ENCODE measurements at places on chromosomes 3 and 15. TPM values are rescaled to one million over a fixed set of nuclear protein-coding genes. Genes with fewer than 3 reads are reported as not detected.

The STAC gene
- total RNA-seq = 32.6 TPM

The ABI3BP gene
- 88.9 TPM for total RNA-seq

The IL5RA gene
- 0.31 TPM for total RNA-seq

The EIF4G1 gene
- 209 TPM for total RNA-seq

The RASL12 gene
- total RNA-seq = 32.8 TPM

The RETNLB gene
- not detected for total RNA-seq

The ACKR2 gene
- 2.2 TPM for total RNA-seq

The TFDP2 gene
- total RNA-seq = 256 TPM

The PATL2 gene
- total RNA-seq = 0.51 TPM

The HHATL gene
- total RNA-seq = 51.8 TPM

The XCR1 gene
- not detected for total RNA-seq

The CHRNB4 gene
- total RNA-seq = 1.1 TPM

The KBTBD12 gene
- total RNA-seq = 38.2 TPM

The ATP13A5 gene
- 0.31 TPM for total RNA-seq

The SAXO2 gene
- total RNA-seq = 1.8 TPM

The SH2D7 gene
- not detected for total RNA-seq

The SEC61A1 gene
- 122 TPM for total RNA-seq

The CYFIP1 gene
- 92.6 TPM for total RNA-seq

The ADCY5 gene
- total RNA-seq = 11.1 TPM

The GAP43 gene
- total RNA-seq = 4.7 TPM

The GOLGA8G gene
- not detected for total RNA-seq

The FRMD5 gene
- total RNA-seq = 1.1 TPM

The VGLL3 gene
- 30.6 TPM for total RNA-seq

The CD200R1 gene
- 4.6 TPM for total RNA-seq

All from tongue (tissue), 3 donors.